ENCODE measurements at places on chromosomes 6 and 20.

- DNase-seq, result peak; percentile 67
Measured at GRCh38 chr6:38639498-38640215, at the start of gene BTBD9. BTBD9 (minus strand) TSS chr6:38639929.

GRCh38 chr20:2986466-2986865, 57.0 kb upstream of the GNRH2 start:
- peak; percentile 73 for DNase-seq

GRCh38 chr6:33144373-33144772, 47.9 kb downstream of the COL11A2 start:
- DNase-seq, result no peak

GRCh38 chr20:17530153-17530552, 1.0 kb downstream of the BFSP1 start:
- no peak for DNase-seq

- DNase-seq, result no peak
Measured at GRCh38 chr20:10662151-10662550, 11.6 kb downstream of the JAG1 start.

DNA sequence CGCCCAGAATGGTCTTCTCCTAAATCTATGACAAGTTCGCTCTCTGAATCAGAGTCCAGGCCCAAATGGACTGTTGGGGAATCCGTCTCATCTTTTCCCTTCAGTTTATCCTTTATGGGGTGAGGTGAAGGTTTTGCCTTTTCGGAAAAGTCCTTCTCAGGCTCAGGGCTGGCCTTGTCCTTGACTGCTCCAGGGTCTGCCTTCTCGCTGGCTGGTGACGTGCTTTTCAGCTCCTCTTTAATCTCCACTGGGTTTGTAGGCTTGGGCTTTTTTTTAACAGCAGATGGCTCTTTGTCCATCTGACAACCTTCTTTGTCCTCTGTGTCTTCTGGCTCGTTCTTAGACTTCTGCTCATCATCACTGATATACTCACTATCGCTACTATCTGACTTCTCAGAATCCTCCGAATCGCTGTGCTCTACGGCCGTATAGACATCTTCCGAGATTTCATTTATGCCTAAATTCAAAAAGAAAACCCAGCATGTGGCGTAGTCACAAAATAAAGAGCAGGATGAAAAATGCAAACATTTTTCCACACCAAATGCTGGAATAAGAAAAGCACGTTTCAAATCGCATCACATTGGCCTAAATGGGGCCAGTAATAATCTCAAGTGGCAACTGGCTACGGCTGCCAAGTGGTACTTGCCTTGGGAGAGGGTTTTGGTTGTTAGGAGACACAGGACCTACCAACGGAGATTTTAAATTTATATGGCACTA, 110.3 kb downstream of the ZMYND8 start:
- no peak for DNase-seq

GRCh38 chr20:23023621-23024177, 11.4 kb upstream of the SSTR4 start:
- no peak for DNase-seq

- no peak for DNase-seq
Measured at GRCh38 chr20:754904-755303, 13.4 kb downstream of the SLC52A3 start.

DNA sequence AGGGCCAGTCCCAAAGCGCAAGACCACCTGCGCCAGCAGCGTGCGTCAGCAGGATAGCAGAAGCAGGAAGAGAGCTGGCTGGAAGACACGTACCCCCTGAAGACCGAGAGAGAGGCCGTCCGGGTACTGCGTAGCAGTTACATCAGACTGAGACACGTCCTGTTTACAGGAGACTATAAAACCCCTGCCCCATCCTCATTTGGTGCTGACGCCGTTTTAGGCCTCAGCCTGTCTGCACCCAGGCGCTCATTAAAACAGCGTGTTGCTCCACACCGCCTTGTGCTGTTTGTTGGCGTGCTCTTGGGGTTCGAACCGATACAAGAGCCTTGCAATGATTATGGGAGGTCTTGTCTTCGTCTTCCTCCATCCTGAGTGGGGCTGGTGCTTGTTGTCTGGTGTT, 31.8 kb upstream of the ULBP3 start:
- DNase-seq, result no peak

- no peak for DNase-seq
Measured at GRCh38 chr6:22099923-22100322, 196.9 kb downstream of the PRL start.
